ENCODE measurements at places on chromosomes 5 and 9. TPM values are rescaled to one million over a fixed set of nuclear protein-coding genes. Genes with fewer than 3 reads are reported as not detected.
A peak's percentile ranks its signal among the peaks of the same experiment; 100 is the strongest.

C7 gene
- total RNA-seq, result 0.88 TPM

OR1L6 gene
- not detected for total RNA-seq

- no peak for DNase-seq
Measured at GRCh38 chr9:121304707-121305106, 36.7 kb downstream of the GSN start.

DNA sequence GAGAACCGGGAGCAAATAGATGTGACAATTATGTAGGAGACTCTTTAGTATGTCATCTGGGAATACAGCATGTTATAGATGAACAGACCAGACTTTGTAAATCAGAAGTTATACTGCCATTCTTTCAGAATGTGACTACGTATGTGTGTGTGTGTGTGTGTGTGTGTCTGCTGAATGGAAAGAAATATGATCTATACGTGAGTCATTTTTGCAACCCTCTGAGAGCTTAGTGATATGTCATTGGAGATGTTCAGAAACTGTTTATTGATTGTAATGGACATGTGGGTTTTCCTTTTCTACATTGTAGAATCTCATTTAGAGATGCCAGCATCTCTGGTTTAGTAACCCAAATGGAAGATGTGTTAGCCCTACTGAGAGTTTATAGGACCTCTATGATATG is 731.5 kb downstream of the TLE1 start:
- no peak for DNase-seq

- no peak for DNase-seq
Measured at GRCh38 chr9:18786911-18787650, 245.9 kb downstream of the SAXO1 start.

DNA sequence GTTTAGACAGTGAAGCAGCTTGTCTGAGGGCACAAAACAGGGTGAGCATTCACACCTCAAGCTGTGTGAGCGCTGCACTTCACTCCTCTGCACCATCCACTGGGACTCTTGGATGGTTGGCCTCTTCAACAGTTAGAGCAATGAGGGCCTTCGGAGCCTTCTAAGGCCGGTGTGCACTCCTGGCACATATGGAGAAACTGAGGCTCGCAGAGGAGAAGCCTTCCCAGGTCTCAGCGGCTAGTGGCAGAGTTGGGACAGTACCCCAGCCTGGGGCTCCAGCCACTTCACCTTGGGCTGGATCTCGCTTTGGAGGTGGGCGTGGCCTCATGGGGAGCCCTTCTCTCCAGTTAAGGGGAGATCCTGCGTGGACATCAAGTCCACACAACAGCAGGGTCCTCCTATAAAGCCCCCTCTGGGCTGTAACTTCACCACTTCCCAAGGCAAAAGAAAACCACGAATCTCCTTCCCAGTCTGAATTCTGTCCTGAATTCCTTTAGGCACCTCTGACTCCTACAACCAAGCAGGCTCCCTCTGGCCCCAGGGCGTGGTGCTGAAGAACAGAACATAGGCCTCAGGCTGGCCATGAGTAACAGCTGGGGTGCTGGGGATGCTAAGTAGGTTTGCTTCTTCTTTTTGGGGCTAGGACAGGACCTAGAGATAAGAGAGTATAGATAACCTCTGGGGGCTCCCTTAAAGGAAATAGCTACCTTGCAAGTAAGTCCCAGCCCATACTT is 30.5 kb upstream of the CSF1R start:
- peak; percentile 94 for DNase-seq

PIP5KL1 gene
- 3.5 TPM for total RNA-seq

- no peak for DNase-seq
Measured at GRCh38 chr5:156722358-156722757, 127.7 kb upstream of the PPP1R2B start.
